ENCODE measurements at places on chromosomes 6 and 20. TPM values are rescaled to one million over a fixed set of nuclear protein-coding genes. Genes with fewer than 3 reads are reported as not detected.

DNA sequence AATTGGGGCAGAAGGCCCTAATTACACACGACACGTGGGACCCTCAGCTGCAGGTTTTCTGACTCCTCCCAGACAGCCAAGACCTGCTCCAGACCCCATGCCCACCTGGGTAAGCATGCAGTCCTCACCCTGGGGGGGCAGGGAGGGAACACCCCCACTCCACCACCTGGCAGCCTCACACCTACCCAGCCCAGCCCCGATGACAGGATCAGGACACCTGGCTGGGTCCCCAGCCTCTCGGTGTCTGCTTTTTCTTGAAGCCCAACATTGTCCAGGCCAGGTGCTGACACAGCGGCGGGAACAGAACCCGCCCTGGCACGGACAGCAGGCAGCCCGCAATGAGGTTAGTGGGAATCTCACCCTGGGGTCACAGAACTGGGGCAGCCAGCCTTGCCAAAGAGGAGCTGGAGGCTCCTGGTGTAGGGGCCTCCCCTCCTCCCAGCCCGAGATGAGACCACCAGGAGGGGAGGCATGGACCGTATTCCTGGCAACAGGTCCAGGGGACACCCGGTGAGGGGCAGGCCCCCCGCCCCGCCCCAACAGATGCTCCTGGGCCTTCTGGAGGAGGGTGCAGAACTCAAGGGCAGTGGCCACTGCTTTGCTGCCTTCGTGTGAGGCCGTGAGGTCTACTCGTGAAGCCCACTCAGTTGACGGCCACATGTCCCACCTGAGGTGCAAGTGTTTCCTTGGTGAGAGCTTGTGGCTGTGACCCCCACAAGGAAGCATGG, 103.8 kb downstream of the DLL1 start:
- DNase-seq: peak; percentile 73

DNA sequence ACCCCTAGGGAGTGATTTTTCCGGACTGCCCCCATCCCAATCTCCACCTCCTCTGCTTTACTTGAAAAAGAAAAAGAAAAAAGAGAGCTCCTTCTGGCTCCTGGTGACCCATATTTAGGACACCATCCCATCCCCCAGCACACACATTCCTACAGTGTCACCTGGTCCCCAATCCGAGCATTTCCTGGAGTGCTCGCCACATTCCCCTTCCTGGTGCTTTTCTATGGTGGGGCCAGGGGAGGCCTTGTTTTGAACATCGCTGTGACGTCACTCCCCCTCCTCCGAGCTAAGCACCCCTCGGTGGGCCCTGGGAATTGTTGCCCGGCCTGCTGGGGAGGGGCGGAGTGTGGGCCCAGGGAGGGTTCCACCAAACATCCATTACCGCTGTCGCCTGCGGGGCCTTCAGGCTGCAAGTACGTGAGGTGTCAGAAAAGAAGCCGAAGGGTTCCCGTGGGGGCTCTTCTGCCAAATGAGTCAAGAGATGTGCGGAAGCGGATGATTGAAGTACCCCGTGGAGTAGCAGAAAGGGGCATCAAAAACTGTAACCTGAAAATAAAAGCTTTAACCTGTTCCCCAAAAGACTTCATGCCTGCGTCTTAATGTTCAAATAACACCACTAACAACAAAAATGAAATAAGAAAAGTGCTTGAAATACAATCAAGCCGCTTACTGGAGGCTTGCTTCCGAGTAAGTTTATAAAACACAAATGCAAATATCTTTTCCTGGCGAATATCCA, 2.8 kb upstream of the FOXC1 start:
- peak; percentile 67 for DNase-seq

DNA sequence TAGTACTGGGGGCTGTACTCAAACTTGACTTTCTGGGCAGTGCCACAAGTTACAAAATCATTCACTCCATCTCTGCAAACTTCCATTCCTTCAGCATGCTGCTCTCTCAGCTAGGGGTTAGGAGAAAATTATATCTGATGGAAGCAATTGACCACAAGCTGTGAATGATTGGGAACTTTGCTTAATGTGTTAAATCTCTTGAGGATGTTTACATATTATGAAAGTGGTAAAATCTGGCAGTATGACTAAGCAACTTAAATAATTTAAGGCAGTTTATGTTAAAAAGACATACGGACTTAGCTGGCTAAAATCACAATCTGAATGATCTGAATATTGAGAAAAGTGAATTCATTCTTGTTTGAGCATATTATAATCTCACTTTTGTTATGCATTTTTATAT, 415.0 kb downstream of the PHF3 start:
- DNase-seq: no peak

The LZTS3 gene
- 4.2 TPM for total RNA-seq

GRCh38 chr6:88301256-88301655, 135.1 kb upstream of the CNR1 start:
- no peak for DNase-seq

- no peak for DNase-seq
Measured at GRCh38 chr6:2624177-2624576, 126.5 kb downstream of the MYLK4 start.

DNA sequence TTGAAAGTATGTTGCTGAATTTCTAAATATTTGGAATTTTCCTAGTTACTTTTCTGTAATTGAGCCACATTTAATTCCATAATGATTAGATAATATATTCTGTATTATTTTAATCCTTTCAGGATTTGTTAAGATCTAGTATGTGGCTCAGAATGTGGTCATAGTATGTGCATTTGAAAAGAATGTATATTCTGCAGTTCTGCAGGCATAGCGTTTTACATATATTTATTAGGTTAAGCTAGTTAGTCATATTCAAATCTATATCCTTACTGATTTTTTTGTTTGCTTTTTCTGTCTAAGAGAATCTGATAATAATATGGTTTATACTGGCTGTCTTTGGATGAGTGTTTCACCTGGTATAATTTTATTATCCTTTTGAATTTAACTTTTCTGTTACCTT, 33.2 kb downstream of the LIN28B start:
- no peak for DNase-seq

GRCh38 chr20:16115911-16116552, 457.2 kb downstream of the KIF16B start:
- DNase-seq: no peak

The PPP1R3G gene
- 4.2 TPM for total RNA-seq

The TREML2 gene
- 0.19 TPM for total RNA-seq

GRCh38 chr20:23047001-23047737, 2.3 kb downstream of the THBD start:
- no peak for DNase-seq

DNA sequence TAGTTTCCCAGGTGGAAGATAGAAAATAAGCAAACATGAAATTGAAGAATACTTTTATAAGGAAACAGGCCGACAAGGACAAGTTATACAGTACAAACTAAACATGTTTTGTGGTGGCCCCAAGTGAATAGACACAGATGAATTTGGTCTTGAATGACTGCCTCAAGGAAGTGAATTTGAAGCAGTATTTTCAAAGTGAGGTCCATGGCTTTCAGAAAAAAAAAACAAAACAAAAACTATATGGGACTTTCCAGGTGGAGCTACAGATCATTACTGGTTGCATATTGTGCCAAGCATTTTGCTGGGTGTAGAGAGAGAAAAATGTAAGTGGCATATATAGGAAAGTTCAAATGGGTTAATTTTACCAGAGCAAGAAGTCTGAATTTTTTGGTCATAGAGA, 68.8 kb downstream of the CYB5R4 start:
- no peak for DNase-seq

DNA sequence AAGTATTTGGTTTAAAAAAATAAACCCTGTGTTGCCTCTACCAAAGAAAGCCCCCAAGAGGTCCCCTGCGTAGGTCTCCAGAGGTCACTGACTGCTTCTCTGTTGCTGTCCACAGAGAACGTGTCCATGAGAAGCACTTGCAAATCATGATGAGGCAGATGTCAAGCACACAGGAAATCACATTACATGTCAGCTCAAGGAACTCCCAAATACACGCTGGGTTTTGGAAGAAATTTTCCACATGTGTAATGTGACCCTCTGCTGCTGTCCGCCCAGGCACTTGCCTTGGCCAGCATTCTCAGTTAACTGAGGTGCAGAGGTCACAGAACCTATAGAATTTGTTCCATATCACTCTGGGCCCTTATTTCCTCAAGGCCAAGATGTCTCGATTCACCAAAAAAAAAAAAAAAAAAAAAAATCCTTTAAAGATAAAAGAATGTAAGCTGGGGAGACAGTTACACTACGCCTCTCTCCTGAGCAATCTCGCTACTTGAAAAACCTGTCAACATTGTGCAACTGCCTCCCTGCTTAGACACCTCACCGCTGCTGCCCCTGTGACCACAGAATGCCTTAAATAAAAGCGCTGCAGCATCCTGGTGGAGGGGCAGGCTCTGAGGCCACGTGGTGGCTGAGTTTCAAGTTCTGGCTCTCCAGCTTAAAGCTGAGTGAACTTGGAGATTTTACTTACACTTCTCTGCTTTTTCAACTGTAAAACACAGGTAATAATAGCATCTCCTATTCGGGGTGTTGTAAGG, 42.3 kb downstream of the SLC22A23 start:
- DNase-seq: no peak

The CCM2L gene
- 6.8 TPM for total RNA-seq

- DNase-seq: no peak
Measured at GRCh38 chr6:150883521-150883920, 18.0 kb downstream of the MTHFD1L start.

The GRM4 gene
- total RNA-seq: not detected

DNA sequence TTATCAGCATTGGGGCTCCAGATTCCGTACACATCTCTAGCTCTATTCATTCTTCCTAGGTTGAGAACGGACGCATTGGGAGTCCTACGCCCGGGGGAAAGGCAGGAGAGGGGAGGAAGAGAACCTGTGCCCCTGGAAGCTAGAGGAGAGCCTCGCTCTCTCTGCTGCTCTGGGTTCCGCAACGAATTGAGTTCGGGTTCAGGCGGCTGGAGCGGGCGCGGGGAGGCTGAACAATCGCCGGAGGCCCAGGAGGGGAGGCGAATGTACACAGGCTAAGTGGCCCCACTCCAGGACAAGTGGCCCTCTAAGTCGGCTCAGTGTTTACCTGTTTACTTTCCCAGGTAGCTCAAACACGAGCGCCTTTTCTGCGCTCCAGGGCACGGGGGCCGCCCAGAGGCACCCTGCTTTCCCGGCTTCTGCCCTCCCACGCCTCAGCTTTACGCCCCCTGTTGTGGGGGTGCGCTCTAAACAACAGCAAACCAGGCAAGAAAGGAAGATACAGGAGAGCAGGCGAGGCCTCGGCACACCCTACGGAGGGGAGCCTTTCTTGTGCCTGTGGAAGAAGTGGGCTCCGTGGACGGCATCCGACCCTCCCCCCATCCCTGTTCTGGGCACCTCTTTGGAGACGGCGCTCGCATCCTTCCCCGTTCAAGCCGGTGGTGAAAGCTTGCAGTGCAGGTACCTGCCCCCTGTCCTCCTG, 4.6 kb upstream of the NKX2-2 start:
- DNase-seq: no peak

GRCh38 chr6:108675226-108676200, 114.8 kb downstream of the FOXO3 start:
- DNase-seq: no peak

- peak; percentile 91 for DNase-seq
Measured at GRCh38 chr6:31462964-31463870, 34.7 kb upstream of the MICB start.

DNA sequence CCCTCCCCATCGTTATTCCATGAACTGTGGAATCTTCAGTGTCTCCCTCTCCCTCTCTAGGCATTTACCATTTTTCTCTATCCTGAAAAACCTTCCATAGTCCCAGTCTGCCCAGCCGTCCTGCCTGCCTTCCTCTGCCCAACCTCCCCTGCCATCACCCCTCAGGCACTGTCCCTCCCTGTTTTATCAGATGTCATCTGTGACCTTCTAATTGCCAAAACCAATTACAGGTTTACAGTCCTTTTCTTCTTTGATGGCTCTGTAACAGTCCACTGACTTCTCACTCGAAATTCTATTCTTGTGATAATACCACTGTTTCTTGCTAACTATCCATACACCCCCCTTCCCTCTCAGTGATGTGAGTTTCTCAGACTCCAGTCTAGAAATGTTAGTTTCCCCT, 2.3 kb upstream of the SLC23A2 start:
- DNase-seq: peak; percentile 11

- no peak for DNase-seq
Measured at GRCh38 chr6:83708970-83709747, at the start of gene SNAP91. Gene SNAP91 (minus strand): TSS chr6:83709101. CDS start chr6:83707927, 1,174 bp downstream.

DNA sequence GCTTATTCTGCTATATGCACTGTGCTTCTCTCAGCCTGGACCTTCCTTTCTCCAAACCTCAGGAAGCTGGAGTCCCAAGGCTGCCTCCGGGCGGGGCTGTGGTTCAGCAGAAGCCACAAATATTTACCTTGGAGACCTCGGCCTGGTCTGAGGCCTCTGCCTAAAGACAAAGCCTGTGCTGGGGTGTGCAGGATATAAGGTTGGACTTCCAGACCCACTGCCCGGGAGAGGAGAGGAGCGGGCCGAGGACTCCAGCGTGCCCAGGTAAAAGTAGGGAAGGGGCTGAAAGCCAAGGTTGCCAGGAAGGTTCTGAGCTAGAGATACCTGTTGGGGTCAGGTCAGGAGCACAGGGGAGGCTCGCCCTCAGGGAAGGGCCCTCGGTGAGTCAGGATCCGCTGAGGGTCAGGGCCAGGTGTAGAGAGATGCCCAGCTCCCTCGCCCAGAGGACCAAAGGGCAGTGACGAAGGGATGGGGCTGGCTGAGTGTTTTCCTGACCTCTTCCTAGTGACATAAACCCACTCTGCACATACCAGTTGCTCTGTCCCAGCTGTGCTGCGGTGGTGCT, at the start of gene BPIFB1:
BPIFB1 (plus strand) TSS at position 224 of the 565 bp plus-strand sequence. CDS start 2,860 bp downstream, outside the sequence.
- DNase-seq: peak; percentile 58

GRCh38 chr6:137722749-137723272, 144.2 kb upstream of the TNFAIP3 start:
- no peak for DNase-seq

DNA sequence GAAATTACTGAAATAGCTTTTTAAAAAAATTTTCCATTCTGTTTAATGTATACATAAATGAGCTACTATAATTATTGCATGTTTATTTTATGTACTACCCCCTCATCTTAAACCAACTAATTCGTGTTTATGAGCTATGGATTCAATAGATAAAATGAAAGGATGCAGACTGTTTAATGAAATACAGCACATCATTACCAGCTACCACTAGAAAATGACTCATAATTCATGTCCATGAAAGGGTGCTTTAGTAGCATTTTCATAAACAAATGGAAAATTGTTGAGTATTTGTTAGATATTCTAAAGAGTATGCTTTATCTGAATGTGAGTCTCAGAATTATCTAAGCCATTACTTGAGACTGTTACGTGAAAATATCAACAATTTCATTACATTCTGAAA, 1590.1 kb downstream of the HACE1 start:
- no peak for DNase-seq

DNA sequence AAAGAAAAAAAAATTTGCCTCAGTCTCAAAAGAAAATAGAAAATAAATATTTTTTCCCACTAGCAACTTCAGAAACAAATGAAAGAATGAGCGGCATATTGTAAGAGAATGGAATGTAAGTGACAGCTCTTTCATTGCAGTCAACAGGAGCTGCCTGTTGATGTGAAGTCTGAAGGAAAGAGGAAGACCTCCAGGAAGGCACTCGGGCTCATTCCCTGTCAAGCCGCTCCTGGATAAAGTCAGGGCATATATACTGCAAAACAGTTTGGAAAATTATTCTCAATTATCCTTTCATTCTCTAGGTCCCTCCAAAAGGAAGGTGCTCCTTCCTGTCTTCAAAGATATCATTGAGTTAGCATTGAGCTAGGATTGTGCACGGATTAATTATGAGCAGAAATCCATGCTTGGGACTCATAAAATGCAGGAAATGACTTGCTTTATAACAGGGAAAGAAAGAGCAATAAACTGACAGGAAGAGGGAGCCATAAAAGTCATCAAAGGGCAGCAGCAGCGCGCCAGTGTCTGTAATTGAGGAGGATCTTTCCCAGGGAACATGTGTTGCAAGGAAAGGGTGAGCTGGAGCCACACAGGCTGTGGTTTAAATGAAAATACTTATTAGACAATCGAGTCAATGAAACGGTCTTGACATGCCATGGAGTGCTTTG, 218.2 kb downstream of the C6orf118 start:
- no peak for DNase-seq

Measured in posterior vena cava (tissue), 2 donors.